ENCODE measurements at places on chromosomes 4 and X.

- no peak for DNase-seq
Measured at GRCh38 chr4:101283434-101283833, 63.9 kb downstream of the PPP3CA start.

- no peak for DNase-seq
Measured at GRCh38 chrX:119474615-119475388, 6.6 kb downstream of the SLC25A5 start.

DNA sequence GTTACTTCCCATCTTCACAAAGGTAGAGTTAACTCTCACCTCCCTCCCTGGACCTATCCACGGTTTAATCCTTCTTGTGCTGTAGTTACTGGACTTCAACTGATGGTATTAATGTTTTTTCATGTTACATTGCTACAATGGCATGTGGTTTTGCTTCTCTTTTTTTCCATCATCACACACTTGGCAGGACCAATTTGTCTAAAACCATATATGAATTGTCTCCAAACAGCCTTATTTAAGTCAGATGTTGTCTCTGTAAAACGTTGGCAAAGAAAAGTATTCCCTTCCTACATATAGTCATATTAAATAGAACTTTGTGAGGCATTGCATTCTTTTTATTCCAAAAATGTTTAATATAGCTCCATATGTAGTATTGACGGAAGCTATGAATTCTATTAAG lies 15.5 kb downstream of the PRRG1 start:
- no peak for DNase-seq

DNA sequence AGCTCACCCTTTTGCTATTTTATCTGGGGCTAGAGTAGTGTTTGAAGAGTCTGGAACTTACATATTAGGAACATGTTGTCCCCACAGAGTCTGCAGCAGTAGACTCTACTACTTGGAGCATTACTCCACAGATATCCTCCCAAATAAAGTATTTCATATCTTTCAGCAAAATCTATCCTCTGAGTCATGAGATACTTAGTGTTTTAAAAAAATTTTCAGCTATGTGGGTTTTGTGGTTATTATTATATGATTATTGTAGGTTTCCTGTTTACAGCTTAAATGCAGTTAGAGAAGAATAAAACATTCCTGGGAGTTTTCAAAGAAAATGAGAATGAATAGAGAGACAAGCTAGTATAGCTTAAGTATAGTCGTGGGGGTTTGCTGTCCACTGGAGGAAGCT lies 30.9 kb downstream of the PAGE2 start:
- no peak for DNase-seq

- DNase-seq: no peak
Measured at GRCh38 chr4:48930654-48931053, 24.1 kb upstream of the OCIAD2 start.

All from CD4-positive, alpha-beta T cell treated with Interleukin-15 for 1 hour (primary cell).